ENCODE measurements at places on chromosomes 13 and 19. TPM values are rescaled to one million over a fixed set of nuclear protein-coding genes. Genes with fewer than 3 reads are reported as not detected.

The C19orf67 gene
- total RNA-seq, result not detected

The GNG7 gene
- 0.29 TPM for total RNA-seq

The GNG8 gene
- total RNA-seq, result not detected

The ATXN8OS gene
- not detected for total RNA-seq

The ZNF497 gene
- total RNA-seq, result 1.4 TPM

The RNF113B gene
- total RNA-seq, result not detected

The CBLC gene
- total RNA-seq, result not detected

The ERFL gene
- under 0.01 TPM for total RNA-seq

The ZNF665 gene
- total RNA-seq, result 2.9 TPM

Measured in osteoblast (primary cell).